ENCODE measurements at places on chromosomes 16 and 17. TPM values are rescaled to one million over a fixed set of nuclear protein-coding genes. Genes with fewer than 3 reads are reported as not detected.

- no peak for DNase-seq
Observed at GRCh38 chr17:80504686-80505413, 28.4 kb upstream of the NPTX1 start.

The GSG1L2 gene
- total RNA-seq, result not detected

- peak; percentile 68 for DNase-seq
Observed at GRCh38 chr16:3152027-3152276, 17.1 kb downstream of the ZNF213 start.

DNA sequence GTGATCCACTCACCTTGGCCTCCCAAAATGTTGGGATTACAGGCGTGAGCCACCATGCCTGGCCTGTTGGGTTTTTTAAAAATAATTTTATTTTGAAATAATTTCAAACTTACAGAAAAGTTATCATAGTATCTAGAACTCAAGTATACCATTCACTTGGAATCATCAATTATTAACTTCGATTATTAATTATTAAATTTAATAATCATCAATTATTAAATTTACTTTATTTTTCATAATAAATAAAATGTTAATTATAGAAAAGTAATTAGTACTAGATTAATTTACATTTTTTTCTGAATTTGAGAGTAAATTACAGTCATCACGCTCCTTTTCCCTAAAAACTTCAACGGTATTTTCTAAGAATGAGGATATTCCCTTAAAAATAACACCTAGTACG, 13.7 kb upstream of the SKAP1 start:
- no peak for DNase-seq

GRCh38 chr16:69397821-69398521, 12.2 kb upstream of the TERF2 start:
- no peak for DNase-seq

- no peak for DNase-seq
Observed at GRCh38 chr17:522919-523318, 170.3 kb upstream of the RPH3AL start.

GRCh38 chr16:85151603-85152413, 39.5 kb upstream of the CIBAR2 start:
- peak; percentile 47 for DNase-seq

The HOXB6 gene
- total RNA-seq, result not detected

DNA sequence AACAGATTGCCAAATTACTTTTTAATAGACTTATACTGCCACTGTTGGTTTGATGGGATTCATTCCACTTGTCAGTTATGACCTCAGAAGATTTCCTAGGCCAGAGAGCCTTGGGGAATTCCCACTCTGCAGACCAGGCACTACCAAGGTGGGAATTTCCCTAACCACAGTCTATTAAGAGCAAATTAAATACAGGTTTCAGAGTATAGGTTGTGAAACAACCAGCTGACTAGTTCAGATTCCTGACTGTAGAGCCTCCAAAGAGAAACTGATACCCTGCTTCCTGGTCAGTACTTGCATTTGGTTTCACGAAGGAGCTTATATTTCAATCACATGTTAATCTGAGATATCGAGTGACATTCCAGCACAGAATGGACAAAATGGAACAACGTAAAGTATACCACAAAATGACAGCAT, 186.5 kb downstream of the STX8 start:
- DNase-seq, result peak; percentile 5

- DNase-seq, result no peak
Observed at GRCh38 chr17:77282524-77283515, 142.1 kb downstream of the SEC14L1 start.

DNA sequence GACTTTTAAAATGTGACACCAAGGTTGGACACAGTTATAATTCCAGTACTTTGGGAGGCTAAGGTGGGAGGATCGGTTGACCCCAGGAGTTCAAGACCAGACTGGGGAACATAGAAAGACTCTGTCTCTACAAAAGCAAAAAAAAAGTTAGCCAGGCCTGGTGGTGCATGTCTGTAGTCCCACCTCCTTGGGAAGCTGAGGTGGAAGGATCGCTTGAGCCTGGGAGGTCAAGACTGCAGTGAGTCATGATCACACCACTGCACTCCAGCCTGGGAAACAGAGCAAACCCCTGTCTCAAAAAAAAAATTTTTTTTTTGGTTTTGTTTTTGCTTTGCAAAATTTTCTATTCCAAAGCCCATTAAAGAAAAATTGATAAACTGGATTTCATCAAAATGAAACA, 281.4 kb downstream of the BCAS3 start:
- DNase-seq, result no peak

Data from activated CD8-positive, alpha-beta T cell treated with anti-CD3 and anti-CD28 coated beads for 36 hours (primary cell).